Sigmoid colon (tissue), 7 donors: ENCODE measurements at places on chromosomes 5 and 9. TPM values are rescaled to one million over a fixed set of nuclear protein-coding genes. Genes with fewer than 3 reads are reported as not detected.

F2RL2 gene
- 6.6 TPM for total RNA-seq

PLAC8L1 gene
- total RNA-seq: 0.82 TPM

DPH7 gene
- total RNA-seq: 29.1 TPM

HTR4 gene
- total RNA-seq: 16.1 TPM

TEX53 gene
- total RNA-seq: not detected

PTGDS gene
- total RNA-seq: 36.6 TPM

CBY3 gene
- not detected for total RNA-seq

NME5 gene
- 1.8 TPM for total RNA-seq

NR2F1-AS1 gene
- 8.9 TPM for total RNA-seq

GPR151 gene
- total RNA-seq: not detected

TAF11L4 gene
- total RNA-seq: not detected

ADRA1B gene
- 1.8 TPM for total RNA-seq

SPATA6L gene
- 3.3 TPM for total RNA-seq

SERF1A gene
- 15.7 TPM for total RNA-seq

ARL14EPL gene
- total RNA-seq: not detected

C5orf58 gene
- total RNA-seq: not detected

LEAP2 gene
- 0.36 TPM for total RNA-seq

GABBR2 gene
- under 0.01 TPM for total RNA-seq

RANBP3L gene
- total RNA-seq: 16.9 TPM

PRLR gene
- 0.82 TPM for total RNA-seq

PCDH1 gene
- total RNA-seq: 19.4 TPM

TENT4A gene
- total RNA-seq: 15.7 TPM

MCC gene
- total RNA-seq: 13.0 TPM

PCDHGA4 gene
- total RNA-seq: 11.3 TPM

DMRT2 gene
- 3.9 TPM for total RNA-seq

C9orf152 gene
- not detected for total RNA-seq

STK32A gene
- 4.3 TPM for total RNA-seq

SMIM33 gene
- total RNA-seq: not detected

TAF11L10 gene
- not detected for total RNA-seq

ROPN1L gene
- total RNA-seq: not detected

PCDHB2 gene
- total RNA-seq: 2.2 TPM

AQP3 gene
- total RNA-seq: 4.4 TPM

TNIP1 gene
- total RNA-seq: 55.1 TPM

F12 gene
- 0.36 TPM for total RNA-seq

AIF1L gene
- total RNA-seq: 11.6 TPM

N4BP3 gene
- 0.95 TPM for total RNA-seq

IL33 gene
- total RNA-seq: 53.2 TPM

RFESD gene
- total RNA-seq: 1.4 TPM

ASTN2 gene
- 7.5 TPM for total RNA-seq

ZDHHC11 gene
- 4.3 TPM for total RNA-seq

CCDC187 gene
- not detected for total RNA-seq

FREM1 gene
- total RNA-seq: 21.0 TPM

ZNF300 gene
- total RNA-seq: 4.3 TPM

TRMO gene
- total RNA-seq: 24.8 TPM

VPS13A gene
- 36.2 TPM for total RNA-seq
